ENCODE measurements at places on chromosomes 12 and 14. TPM values are rescaled to one million over a fixed set of nuclear protein-coding genes. Genes with fewer than 3 reads are reported as not detected.

Gene TEX52
- polyA plus RNA-seq, result not detected

Gene NANOG
- not detected for polyA plus RNA-seq

Gene RPAP3
- 46.0 TPM for polyA plus RNA-seq

Gene PCNX4
- polyA plus RNA-seq, result 17.5 TPM

All from IgD-negative memory B cell (primary cell).